SIG-M5 (cell line): ENCODE measurements at places on chromosomes 6 and 20.

- no peak for DNase-seq
These were observed 17.5 kb downstream of the MRPS18A start for GRCh38 chr6:43669922-43670622.

DNA sequence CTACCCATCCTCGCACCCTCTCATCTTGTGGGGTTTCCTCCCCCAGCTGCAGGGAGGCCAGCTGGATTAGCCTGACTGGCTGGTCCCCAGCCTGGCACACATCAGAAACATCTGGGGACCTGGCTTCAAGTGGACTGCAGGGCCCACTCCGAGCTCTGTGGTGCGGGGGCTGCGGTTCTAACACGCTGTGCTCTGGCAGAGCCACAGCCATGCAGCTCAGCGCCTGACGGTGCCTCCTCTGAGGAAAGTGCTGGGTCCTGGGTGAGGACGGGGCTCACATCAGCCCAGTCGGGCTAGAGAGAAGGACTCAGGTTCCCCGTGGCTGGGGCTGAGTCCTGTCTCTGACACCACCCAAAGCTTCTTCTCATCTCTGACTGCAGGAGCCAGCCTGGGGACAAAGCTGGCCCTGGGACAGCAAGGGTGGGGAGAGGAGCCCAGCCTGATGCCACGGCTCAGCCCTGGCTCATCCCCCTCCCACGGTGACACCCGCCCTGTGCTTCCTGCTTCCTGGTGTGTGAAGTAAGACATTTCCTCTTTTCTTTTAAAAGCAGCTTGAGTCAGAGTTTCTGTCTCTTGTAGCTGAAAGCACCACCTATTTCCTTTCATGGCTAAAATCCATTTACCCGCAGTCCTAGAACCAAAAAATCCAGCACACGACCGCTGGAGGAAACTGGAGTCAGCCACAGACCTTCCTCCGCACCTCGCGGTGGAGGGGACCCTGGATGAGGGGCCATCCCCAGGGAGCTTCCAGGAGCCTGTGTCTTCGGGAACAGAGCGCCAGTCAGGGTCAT lies 127.4 kb upstream of the AFDN start:
- DNase-seq, result peak; percentile 50

- no peak for DNase-seq
These were observed 252.3 kb downstream of the NKAIN2 start for GRCh38 chr6:124055963-124056362.

- no peak for DNase-seq
These were observed 223.2 kb upstream of the ECI2 start for GRCh38 chr6:4358414-4359107.

- no peak for DNase-seq
These were observed 275.3 kb downstream of the TBC1D7 start for GRCh38 chr6:13053006-13053461.

GRCh38 chr6:117513778-117514365 lies 31.4 kb downstream of the DCBLD1 start:
- DNase-seq, result no peak

DNA sequence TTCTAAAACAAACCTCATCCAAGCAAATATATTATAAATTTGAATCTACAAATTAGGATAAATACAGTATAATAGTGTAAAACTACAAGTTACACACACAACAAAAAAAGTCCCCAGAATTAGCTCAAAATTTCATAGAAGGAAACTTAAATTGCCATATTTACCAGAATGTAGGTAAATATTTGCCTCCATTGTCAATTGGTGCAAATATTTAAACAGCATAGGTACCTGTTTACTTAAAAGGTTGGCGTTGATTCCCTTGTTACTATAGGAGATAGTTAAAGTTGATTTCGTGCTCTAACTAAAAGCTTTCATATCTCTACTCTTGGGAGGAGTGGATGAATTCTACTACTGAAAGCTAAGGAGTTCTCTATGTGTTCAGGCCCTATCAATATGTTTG lies 111.6 kb upstream of the TENT5A start:
- DNase-seq, result no peak

DNA sequence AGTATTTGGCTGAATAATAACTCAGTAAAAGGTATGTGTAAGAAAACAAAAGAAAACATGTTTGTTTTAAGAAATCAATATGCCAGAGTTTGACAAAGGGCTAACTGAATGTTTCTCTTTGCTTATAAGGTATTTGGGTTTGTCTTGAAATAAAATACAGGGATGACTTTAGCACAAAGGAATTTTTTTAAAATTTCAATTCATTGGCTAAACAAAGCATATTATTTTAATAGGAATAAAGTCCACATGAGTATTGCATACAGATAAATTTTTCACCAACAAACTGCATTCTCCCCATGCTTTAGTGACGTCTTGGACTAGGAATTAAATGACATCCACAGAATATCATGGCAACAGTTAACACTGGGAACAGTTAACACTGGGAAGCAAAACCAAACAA lies 480.0 kb upstream of the JAG1 start:
- no peak for DNase-seq

DNA sequence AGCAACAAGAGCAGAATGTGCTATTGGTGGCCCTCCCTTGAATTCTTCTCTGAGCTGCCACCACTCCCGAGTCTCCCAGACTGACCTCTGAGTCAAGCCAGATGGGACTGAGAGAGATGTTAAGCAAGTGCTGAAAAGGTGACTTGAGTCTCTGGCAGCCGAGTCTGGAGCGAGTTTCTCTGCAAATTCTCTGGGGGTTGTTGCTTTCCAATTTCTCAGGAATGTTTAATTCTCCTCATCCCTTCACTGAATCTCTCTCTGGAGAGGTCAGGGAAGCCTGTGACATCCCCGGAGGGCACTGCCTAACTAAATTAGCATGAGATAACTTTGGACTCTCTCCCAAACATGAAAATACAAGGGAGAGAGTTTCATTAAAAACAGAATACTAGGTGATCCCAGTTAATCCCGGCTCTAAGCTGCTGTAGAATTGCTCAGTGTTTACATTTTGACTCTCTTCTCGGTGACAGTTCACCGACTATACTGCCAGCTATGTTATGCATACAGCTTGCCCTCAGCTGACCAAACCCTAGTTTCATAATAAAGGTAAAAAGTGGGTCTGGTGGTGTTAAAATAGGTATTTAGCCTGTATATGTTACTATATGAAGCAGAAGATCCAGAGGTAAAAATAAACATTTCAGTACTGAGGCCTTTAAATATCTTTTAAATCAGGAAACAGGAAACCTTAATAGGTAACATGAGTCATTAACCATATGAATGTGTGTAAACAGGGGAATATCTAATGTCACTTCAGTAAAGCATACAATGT lies 157.9 kb downstream of the FOXC1 start:
- no peak for DNase-seq

GRCh38 chr20:48195121-48195870 lies 410.0 kb upstream of the SULF2 start:
- no peak for DNase-seq

DNA sequence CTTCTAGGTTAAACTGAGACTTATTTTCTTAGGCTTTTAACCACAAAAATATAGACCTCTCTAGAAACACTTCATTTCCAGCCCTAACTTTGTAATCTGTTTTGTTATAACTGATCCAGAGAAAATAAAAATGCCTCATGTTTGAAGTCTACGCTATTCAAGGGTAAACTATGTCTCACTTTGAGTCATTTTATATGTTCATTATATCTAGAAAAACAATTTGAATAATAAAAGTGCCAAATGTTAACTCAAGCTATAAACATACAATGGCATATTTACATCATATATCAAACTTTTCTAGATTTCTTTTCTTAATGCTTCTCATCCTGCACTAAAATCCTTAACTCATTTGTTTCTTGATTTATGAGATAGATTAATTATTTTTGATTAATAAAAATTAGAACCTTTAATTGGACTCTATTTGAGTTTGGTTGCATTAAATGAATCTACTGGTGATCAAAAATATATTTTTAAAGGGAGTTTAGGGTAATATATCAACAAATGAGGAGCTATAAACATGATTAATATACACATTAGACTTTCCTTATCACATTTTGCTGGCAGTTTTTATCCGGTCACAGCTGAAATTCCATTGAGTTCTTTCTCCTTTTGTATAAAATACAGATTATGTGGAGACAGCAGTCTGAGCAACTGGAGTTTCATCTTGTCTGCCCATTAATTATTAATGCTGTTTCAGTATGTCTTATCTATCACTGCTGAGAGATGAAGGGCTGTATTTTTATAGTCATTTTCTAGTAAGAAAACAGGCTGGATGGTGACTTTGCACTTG lies 246.5 kb downstream of the TBX18 start:
- no peak for DNase-seq
